ENCODE measurements at places on chromosomes 11 and 22.

DNA sequence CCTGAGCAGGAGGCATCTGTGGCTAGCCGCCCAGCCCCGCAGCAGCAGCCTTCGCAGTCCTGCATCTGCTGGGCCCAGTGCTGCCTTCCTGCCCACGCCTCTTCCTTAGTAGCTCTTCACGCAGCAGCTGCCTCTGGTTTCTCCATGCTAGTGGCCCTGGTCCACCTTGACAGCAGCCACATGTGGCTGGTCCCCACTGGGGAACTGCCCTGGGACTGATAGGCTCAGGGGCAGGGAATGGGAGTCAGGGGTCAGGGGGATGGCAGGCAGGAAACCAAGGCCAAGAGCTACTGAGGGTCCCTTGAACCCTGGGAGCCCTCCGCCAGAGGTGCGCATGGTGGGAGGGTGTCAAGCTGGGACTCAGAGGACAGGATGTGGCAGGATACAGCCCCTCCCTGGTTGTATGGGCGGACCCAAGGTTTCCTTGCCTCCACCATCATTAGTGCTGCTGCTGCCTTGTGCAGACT, 99.4 kb upstream of the PITPNB start:
- no peak for DNase-seq

DNA sequence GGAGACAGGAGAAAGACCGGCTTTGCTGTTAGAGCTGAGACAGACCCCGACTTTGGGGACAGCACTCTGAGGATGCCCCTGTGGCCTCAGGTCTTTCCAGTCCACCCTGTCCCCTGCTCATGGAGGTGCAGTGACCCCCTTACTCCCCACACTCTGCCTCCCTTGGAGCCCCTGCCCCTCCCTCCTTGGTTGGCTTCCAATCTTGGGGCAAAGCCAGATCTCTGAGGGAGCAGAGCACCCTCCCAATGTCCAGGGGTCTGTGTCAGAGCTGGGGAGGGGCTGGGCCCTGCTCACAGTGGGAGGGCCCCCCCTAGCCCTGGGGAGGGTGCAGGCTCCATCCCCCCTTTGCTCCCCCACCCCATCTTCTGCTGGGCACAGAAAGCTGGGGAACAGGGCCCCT, 50.0 kb downstream of the IGLL1 start:
- DNase-seq = no peak

- DNase-seq = no peak
These were observed 5.4 kb downstream of the RPS25 start for GRCh38 chr11:119012629-119013170.

DNA sequence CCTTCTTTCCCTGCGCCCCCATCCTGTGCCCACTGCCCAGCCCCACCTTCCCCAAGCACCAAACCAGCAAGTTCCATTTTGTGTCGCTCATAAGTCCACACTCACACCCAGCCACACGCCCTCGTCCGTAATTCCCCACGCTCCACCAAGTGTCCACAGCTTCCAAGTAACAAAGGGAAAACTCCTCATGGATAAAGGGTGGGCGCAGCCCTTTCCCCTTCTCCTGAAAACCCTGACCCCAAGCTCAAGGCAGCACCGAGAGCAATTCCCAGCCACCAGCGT, 458 bp downstream of the FXYD6 start:
- no peak for DNase-seq

DNA sequence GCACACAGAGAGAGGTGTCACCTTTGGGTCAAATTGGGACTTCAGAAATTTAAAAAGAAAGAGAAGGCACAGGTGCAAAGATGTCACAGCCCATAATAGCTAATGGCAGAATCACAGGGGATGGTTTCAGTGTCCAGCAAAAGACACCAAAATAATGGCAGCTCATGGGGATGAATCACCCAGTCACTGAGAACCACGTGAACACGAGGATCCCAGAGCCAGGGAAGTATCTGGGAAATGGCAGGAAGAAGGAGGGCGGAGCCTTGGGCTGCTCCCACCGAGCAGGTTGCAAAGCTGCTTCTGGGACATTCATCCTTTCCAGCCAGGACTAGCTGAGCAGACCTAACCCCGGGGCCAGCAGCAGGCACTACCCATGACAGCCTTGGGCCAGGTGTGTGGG, 45.6 kb downstream of the TRMU start:
- DNase-seq = peak; percentile 88

DNA sequence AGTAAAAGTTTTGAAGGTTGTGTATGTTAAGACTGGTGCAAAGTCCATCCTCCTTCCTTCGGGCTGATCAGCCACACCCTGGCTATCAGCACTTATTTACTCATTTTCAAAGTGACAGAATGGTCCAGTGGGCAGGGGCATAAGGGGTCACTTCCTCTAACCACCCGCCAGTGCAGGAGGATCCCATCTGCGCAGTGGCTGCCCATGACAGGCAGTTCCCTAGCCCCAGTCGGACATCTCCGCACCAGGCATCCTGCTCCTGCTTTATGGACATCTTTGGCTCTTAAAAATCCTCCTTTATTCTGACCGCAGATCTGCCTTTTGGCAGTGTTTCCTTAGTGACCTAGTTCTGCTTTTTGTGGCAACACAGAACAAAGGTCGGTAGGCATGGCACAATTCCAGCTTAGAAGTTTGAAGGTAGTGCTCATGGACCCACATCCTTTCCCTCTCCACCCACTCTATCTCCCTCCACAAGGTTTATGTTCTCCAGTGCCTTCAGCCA, 55.9 kb downstream of the BMAL1 start:
- no peak for DNase-seq

GRCh38 chr11:113977071-113977490, 2.2 kb downstream of the HTR3A start:
- DNase-seq = no peak

GRCh38 chr22:42608823-42609361, 5.8 kb downstream of the POLDIP3 start:
- peak; percentile 78 for DNase-seq

DNA sequence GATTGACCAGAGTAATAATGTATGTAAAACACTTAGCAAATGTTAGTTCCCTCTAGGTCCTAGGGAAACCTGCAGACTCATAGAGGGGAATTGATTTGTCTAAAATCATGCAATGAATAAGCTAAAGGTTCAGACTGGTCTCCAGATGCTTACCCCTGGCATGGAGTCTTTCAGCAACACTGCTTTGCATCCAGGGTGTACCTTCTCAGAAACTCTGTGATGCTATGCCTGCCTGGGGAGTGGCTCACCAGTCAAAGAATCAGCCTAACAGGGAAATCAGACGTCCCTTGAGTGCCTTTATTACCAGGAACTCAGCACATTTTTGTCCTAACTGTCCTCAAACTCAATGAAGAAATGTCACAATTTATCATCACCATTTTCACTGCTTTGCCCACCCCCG, 5.9 kb upstream of the UVRAG start:
- no peak for DNase-seq

GRCh38 chr22:45692549-45692948, 20.9 kb downstream of the ATXN10 start:
- DNase-seq = no peak

DNA sequence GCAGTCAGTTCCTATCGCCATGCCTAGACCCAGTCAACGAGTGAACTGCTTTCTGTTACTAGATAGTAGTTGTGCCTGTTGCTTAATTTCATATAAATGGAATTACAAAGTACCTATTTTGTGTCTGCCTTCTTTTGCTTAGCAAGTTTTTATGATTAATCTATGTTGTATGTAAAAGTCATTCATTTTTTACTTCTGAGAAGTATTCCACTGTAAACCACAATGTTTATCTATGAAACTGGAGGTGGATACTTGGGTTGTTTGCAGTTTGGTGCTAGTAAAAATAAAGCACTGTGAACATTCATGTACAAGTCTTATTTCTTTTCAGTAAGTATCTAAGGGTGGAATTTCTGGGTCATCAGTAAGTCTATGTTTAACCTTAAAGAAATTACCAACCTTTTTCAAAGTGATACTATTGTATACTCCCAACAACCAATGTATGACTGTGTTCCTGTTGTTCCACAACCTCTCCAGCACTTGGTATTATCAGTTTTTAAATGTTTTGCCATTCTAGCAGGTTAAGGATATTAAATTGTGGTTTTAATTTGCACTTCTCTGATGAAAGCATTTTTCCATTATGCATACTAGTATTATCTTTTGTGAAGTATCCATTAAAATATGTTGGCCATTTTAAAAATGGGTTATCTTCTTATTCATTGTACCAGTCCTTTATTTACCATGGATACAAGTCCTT, 68.2 kb downstream of the DNAJC24 start:
- DNase-seq = no peak

DNA sequence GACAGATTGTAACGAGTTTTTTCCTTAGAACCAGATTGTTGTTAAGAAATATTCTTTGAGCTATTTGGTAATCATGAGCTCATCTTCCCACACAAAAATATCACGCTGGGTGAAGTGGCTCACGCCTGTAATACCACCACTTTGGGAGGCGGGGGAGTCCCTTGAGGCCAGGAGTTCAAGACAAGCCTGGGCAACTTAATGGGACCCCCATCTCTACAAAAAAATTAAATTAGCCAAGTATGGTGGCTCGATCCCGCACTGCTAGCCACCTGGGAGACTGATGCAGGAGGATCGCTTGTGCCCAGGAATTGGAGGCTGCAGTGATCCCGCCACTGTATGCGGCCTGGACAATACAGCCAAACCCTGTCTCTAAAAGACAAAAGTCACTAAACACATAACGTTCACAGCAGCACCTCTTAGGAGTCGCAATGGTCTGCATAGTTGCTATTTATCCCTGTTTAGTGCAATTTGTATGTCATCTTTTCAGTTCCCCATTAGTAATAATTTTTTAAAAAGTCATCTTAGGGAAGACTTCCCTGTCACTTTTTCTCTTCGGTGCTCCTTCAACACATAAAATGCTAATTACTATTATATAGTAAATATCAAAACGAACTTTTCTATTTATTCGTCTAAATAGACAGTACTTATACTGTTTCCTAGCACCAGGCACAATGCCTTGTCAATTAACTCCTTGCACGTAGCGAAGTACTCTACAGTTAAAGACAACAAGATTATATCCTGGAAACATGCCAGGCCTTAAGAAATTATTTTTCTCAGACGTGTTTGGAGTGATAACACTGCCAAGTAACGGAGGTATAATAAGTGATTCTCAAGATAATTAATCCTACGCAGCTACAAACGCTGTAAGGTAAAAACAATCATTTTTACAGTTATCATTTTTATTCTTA, 1.1 kb downstream of the ST13 start:
- no peak for DNase-seq

DNA sequence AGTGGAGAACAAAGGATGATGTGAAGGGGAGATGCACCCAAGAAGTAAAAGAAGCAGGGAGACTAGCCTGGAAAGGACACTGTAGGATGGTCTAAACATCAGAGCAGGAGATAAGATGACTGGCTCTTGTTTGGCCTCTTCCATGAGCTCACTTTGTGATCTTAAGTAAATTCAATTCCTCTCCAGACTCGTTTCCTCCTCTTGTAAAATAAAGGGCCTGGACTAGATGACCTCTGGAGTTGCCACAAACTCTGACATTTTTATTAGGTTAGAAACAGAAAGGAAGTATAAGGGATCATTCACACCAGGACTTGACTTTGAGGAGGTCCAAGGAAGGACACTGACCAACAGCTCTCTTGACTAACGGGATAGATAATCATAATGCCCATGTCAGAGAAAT, 60.2 kb upstream of the SCUBE2 start:
- no peak for DNase-seq

GRCh38 chr11:65043881-65044501, 3.0 kb downstream of the SAC3D1 start:
- DNase-seq = no peak

DNA sequence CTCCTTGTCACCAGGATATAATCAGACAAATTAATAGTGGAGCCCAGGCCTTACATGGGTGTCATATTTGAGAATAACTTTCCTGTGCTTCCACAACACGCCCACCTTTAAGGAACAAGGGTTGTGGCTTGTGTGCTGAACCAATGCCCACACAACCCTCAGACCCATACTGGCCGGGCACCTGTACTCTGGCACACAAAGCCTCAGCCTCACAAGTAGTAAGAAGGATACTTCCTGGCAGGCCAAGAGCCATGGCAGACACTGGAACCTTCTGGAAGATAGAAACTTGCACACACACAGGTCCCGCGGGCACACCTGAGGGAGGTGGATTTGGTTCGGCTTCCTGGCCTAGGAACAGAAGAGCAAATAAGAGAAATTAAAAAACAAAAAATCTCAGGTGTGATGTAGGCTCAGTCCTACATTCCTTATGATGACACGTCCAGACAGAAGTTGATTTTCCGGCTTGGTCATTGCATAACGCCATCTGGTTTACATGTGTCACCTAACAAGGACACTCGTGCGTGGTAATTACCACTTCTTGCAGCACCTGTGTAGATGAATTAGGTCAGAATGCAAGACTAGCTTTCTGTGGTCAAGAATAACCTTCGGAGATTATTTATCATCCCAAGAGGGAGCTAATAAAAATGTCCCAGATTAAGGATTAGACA, 5.8 kb upstream of the BRD1 start:
- no peak for DNase-seq

DNA sequence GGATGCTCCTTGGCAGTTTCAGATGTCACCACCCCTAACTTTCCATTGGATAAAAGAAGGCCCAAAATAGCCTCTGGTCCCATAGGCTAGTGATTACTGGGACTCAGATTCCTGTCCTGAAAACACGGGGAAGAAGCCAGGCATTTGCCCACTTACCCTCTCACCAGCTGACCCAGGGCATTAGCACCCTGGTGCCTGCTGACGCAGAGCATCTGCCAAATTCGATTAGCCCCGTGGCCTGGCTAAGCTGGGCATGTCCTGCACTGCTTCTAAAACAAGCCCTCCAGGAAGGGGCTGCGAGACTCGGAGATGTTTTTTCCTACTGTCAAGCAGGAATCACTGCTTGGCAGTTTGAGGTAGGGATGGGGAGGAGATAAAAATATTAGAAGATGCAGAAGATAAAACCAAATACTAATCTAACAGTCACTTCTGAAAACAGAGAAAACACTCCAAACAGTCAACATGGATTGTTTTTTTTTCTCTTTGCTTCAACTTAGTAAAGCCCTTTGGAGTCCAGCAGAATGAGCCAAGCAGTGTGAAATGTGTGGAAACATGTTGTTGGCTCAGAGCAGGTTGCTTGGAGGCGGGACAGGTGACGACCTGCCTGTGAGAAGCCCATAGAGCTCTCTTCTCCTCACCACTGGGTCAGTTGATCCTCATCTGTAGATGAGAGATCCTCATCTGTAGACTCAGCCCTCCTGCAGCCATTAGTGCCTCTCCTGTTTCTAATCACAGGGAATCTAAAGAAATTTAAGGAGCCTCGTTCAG, 54.0 kb downstream of the BDNF start:
- DNase-seq = no peak

DNA sequence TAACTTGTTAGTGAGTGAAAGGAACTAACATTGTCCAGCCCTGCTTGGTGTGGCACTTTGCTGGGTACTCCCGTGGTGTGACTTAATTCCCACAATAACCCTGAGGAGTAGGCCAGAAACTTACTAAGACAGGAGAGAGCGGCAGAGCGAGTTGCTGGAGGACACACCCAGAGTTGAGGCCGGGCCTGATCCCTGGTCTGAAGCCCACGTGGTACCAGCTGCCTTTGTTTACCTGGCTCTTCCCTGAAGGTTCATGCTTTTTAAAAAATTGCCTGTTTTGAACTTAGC, 594 bp downstream of the MPST start:
- DNase-seq = no peak

DNA sequence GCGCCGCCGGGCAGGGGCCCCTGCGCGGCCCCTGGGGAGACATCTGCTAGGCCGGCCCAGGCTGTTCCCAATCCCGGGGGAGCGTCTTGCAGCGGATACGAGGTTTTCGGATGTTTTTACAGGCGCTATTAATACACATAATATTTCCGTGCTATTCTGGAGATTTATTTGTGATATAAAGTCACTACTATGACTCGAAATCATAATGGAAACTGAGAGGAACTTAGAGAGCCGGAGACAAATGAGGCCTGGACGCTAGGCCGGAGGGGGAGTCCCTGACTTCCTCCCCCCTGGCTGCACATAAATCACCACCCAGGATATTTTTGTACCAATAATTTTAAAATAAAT, 91.7 kb upstream of the ANO1 start:
- no peak for DNase-seq

All from islet precursor cell (in vitro differentiated cells).